ENCODE measurements at places on chromosomes 1 and 21.
A peak's percentile ranks its signal among the peaks of the same experiment; 100 is the strongest.

DNA sequence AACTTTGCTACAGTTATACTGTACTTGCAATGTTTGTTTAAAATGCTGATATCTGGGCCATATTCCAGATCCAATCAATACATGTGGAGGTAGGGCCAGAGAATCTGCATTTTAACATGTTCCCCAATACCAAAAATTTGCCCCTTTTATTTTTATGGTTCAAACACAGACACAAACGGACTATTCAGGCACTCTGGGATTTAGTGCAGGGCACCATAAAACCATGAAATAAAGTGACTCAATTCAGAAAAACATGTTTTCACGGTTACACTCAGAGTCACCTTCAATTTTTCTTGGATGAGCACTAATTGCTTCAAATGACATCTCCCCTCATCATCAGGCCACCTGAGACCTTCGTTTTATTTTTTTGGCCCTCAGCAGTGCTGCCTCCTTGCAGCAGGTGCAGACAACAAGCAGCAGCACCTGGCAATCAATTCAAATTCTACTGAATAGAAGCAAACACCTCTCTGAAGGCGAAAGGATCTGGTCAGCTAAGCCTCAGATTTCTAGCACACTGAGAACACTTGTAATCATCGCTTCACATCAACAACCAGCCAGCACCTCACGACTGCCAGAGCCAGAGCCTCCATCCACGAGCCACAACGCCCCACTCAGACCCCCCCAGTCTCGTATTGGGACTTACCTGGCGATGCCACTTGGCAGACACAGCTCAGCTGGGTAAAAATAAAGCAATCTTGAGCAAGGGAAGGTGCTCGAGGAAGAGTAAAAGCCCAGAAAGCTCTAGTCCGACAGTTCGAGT lies 1.1 kb downstream of the ERO1B start:
- DNase-seq = no peak

- no peak for DNase-seq
Observed at GRCh38 chr1:230730977-230731376, 16.2 kb upstream of the CAPN9 start.

GRCh38 chr1:156755527-156755950 lies 4.1 kb upstream of the HDGF start:
- no peak for DNase-seq

DNA sequence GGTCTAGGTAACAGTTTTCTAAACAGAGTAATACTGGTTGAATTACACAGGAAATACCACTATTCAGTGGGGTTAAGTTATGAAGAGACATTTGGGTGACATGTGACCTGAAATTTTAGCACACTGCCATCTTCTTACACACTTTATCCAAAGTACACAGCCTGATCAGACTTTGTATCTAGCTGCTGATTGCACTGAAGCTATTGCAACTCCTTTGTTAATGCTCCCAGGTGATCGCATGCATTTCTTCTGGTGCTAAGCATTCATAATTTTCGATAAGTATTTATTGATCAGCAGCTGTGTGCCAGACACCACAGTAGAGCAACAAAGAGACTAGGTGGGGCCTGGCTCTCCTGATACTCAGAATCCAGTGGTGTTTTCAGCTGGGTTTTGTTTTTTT lies 52.4 kb downstream of the AK4 start:
- no peak for DNase-seq

GRCh38 chr1:244394826-244395765 lies 56.6 kb downstream of the ADSS2 start:
- no peak for DNase-seq

DNA sequence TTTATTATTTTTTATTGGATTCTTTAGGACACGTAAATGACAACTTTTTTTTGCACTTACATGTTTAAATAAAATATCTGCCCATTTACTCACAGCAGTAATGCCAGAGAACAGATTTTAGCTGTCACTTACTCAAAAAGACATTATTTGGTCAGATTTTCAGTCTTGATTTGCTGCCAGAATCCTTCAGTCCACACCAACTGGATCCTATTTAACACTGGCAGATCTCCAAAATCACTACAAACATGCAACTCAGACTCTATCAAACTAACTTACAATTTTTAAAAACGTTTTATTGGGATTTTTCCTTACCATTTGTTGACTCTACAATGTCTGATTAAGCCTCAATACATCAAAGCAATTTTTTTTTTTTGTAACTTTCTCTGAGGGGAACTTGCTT lies 11.1 kb downstream of the ATP6V1G3 start:
- DNase-seq = peak; percentile 70

- peak; percentile 62 for DNase-seq
Observed at GRCh38 chr1:203448521-203449061, 27.0 kb upstream of the PRELP start.

DNA sequence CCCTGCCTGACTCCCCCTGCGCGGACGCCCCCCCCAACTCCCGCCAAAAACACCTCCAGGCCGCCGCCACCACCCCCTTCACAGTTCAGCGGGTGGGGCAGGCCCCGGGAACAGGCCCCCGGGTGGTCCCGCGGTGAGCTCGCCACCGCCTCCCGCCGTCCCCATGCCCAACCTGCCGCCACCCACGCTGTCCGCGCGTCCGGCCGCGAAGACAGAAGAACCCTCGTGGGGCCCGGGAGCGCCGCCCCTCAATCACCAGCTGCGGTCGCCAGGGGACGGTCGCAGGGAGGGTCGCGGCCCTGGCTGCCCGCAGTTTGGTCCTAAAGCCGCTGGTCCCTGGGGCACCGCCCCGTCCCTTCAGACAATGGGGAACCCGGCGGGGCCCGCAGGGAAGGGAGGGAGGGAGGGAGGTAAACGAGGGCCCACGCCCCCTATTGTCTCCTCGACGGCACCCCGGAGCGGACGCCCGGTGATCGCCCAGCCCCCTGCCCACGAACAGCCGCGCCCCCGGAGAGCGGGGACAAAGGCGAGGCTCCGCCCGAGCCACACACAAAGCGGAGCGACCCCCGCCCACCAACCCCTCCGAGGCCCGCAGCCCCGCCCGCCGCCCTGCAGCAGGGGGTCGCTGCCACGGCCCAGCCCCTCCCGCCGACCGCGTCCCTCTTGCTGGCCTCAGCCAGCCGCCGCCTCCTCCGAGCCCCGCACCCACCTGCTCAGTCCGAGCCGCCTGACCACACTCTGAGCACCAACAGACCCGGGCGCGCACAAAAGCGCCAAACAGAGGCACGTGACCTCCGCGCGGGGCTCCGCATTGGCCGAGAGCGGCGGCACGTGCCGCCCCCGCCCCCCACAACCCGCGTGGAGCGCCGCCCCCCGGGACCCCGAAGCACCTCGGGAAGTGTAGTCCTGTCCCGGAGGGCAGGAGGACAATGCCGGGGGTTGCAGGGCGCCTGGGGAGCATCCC lies at the start of gene STMN1:
Gene STMN1, minus strand, starts transcription at position 740 of the 964 bp plus-strand sequence. CDS start 1,743 bp downstream, outside the sequence.
- peak; percentile 98 for DNase-seq

- DNase-seq = no peak
Observed at GRCh38 chr1:234222561-234223280, 150.5 kb upstream of the COA6 start.

- DNase-seq = no peak
Observed at GRCh38 chr1:41325801-41326200, 35.4 kb upstream of the FOXO6 start.

GRCh38 chr1:151620286-151620685 lies 8.4 kb downstream of the SNX27 start:
- no peak for DNase-seq

GRCh38 chr1:223556414-223557129 lies 108.9 kb downstream of the CAPN8 start:
- peak; percentile 50 for DNase-seq

GRCh38 chr21:42026082-42026435 lies 15.9 kb upstream of the ZBTB21 start:
- peak; percentile 53 for DNase-seq

DNA sequence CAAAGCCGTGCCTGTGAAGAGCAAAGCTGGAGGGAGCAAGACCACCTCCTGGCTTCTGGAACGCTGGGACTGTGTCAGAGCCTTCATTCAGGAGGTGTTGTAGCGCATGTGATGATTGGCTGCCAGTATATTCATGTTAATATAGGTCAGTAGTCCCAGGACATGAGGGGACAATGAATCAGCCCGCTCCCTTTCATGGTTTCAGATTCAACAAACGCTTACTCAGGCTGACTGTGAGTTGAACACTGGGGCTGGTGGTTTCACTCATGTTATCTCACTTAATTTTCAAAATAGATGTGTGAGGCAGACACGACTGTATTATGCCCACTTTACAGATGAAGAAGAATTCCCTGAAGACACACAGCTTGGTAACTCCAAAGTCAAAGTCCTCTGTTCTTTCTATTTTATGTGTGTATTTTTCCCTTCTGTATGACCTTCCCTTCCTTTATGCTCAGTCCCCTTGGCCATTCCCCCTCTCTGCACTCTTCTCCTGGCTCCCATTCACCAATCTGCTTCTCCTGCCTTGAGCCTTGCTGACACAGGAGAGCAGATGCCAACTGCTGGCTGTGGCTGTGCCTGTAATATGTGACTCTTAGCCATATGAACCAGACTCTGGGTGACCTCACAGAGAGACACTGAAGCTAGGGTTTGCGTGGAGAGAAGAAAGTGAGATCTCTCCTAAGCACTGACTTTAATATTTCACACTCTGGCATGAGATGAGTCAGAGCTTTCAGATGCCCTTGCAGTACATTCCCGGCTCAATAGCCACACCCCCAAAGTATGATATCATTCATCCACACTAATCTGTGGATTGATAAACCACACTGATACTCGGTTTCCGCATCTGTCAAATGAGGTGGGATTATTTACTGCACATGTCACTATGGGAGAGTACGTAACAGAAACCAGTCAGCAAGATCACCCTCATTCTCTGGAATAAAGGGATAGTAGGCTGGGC lies 31.4 kb upstream of the KIRREL1 start:
- DNase-seq = no peak

GRCh38 chr1:31701091-31701736 lies 2.6 kb downstream of the COL16A1 start:
- peak; percentile 82 for DNase-seq

GRCh38 chr1:47866601-47867437 lies 130.4 kb downstream of the TRABD2B start:
- peak; percentile 62 for DNase-seq

GRCh38 chr1:197595304-197595904 lies 179.9 kb downstream of the DENND1B start:
- no peak for DNase-seq

DNA sequence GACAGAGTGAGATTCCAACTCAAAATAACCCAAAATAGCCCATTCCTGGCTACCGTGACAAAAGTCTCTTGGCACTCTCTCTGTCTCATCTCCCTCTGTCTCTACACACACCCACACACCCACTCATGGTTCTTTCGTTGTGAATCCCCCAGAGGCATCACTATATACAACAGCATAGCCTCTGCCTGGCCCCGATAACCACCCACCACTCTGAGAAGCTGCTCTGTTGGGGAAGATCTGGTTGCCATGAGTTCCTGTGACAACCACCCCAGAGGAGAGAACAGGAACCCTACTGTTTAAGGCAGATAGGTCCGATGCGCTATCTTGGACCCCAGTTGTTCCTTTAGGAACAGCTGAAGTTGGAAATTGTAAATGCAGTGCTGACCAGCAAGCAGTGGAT lies 70.4 kb upstream of the LYST start:
- no peak for DNase-seq

DNA sequence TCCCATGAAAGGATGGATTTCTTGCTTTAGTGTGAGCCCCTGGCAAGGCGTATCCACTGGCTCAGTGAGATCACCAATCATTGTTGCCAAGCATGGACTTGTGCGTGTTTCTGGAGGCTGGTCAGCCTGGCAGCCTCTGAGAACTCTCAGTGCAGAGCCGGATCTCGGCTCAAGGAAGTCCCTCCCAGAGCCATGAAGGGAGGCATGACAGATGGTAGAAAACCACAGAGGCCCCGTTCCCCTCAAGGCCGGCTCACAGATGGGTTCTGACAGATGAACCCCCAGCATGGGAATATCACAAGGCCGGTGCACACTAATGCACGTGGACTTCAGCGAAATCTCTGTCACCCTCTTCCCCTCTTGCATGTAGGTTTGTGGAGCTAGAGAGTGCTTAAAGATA lies 290.5 kb downstream of the AJAP1 start:
- peak; percentile 45 for DNase-seq

DNA sequence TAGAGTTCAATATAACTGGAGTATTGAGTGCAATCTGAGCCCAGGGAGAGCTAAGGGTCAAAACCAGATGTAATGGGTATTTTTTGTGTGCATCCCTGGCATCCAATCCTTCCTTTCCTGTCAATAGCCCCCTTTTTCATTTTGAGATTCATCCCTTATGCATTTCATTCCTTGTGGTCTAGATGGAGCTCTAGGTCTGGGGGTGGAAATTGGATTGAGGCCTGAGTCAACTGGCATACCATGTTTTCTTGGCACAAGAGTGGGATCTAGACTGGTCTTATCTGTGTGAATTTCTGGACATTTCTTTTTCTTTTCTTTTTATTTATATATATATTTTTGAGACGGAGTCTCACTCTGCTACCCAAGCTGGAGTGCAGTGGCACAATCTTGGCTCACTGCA lies 67.3 kb upstream of the RAB3GAP2 start:
- DNase-seq = no peak

GRCh38 chr1:101282314-101283038 lies 45.7 kb downstream of the S1PR1 start:
- DNase-seq = no peak

DNA sequence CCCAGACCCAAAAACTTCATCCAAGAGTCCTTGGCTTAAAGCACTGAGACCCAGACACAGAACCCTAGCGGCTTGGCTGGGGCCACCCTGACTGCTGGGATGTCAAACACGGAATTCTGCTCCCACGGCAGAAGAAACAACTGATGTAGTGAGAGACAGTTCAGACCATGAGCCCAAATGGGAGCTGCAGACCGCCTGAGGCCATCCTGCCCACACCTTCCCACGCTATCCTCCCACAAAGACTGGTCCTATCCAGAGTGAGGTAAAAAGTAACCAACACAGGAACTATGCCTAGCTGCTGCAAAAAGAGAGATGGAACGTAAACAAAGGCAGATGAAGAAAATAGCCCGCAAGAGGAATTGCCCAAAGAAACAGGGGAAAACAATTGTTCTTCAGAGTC lies 203.3 kb downstream of the PTPRU start:
- no peak for DNase-seq

DNA sequence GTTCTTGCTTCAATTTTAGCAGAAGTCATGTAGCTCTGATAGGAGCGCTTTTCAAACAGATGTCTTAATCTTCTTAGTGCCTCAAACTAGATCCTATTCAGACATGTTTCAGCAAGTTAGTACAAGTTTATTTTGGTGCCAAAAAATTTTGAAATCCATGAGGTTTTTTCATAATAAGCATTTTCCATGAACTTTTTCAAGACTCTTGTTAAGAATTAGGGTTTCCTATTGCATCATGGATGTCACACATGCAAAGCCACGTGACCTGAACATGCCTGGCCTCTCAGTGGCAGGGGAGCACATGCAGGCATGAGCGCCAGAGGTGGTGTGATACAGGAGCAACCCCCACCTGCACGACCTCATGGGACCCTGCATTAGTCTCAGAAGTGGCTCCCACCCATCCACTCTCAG lies 67.6 kb downstream of the POFUT2 start:
- DNase-seq = no peak

GRCh38 chr1:181469829-181470228 lies 13.5 kb upstream of the CACNA1E start:
- DNase-seq = no peak

GRCh38 chr1:178725466-178726086 lies 532 bp downstream of the RALGPS2 start:
- peak; percentile 83 for DNase-seq

- no peak for DNase-seq
Observed at GRCh38 chr1:55530749-55531478, 315.8 kb upstream of the USP24 start.

- no peak for DNase-seq
Observed at GRCh38 chr1:158654086-158654485, 32.4 kb downstream of the SPTA1 start.

GRCh38 chr1:205248793-205249601 lies 21.3 kb downstream of the TMCC2 start:
- DNase-seq = peak; percentile 70

- DNase-seq = no peak
Observed at GRCh38 chr1:118944133-118944532, 44.0 kb downstream of the TBX15 start.

Data from eye (tissue), 1 donor.